ENCODE measurements at places on chromosomes 16 and 17.

- no peak for DNase-seq
Measured at GRCh38 chr16:89370081-89370511, 120.3 kb downstream of the ANKRD11 start.

GRCh38 chr17:39246274-39246673, 20.5 kb upstream of the STAC2 start:
- no peak for DNase-seq

- peak; percentile 9 for DNase-seq
Measured at GRCh38 chr17:77490361-77491183, 349.8 kb downstream of the SEC14L1 start.

- DNase-seq: peak; percentile 43
Measured at GRCh38 chr17:31068291-31068690, 26.5 kb upstream of the NF1 start.

- no peak for DNase-seq
Measured at GRCh38 chr17:40511667-40512220, 10.3 kb upstream of the TNS4 start.

- peak; percentile 58 for DNase-seq
Measured at GRCh38 chr17:58084317-58084981, 1.2 kb downstream of the DYNLL2 start.

DNA sequence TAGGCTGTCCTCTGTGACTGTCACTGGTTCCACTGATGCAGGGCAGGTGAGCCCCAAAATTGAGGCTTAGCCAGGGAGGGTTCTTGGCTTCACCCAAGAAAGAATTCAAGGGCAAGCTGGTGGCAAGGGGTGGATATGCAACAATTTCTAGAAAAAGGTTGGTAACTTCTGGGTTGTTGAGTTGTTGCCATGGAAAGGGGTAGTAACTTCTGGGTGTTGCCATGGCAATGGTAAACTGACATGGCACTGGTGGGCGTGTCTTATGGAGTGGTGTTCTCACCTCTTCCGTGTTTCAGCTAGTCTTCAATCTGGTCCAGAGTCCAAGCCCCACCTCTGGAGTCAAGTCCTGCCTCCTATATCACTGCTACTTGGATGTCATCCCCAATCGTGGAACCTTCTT, 9.5 kb upstream of the GUCY2D start:
- DNase-seq: no peak

- no peak for DNase-seq
Measured at GRCh38 chr17:1168533-1169220, 11.1 kb downstream of the ABR start.

DNA sequence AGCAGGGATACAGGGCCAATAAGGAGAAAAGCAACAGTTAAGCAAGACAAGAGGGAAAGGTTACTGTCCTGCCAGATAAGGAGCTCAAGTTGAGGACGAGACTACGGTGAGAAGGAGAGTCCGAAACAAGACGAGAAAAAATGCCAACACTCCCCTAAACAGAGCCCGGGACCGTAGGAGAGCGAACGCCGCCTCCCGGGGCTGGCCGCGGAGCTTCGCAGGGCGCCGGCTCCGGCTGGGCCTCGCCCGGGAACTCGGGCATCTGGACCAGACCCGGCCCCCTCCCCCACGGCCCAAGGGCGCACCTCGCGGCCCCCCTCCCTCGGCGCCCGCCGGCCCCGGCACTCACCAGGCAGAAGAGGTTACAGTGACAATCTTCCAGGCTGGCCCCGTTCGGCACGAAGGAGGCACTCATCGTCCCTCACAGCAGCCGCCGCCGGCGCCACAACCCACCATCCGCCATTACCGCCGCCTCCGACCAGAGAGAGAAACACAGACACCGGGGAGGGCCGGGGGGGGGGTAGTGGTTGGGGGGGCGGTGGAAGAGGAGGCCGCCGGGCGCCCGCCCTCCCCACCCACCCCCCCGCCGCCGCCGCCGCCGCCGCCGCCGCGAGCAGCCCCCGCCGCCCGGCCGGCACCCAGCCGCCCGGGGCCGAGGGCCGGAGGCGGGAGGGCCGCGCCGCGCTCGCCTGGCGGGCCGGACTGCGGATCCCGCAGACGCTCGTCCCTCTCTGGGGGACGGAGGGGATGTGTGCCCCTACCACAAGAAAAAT, at the start of gene MED13:
Gene MED13, minus strand, starts transcription at position 488 of the 773 bp plus-strand sequence. Its CDS starts 73 bp downstream, at position 415.
- peak; percentile 55 for DNase-seq

- peak; percentile 42 for DNase-seq
Measured at GRCh38 chr17:44557651-44558285, 484 bp downstream of the FZD2 start.

- DNase-seq: no peak
Measured at GRCh38 chr17:49670641-49671040, 7.3 kb downstream of the SPOP start.

DNA sequence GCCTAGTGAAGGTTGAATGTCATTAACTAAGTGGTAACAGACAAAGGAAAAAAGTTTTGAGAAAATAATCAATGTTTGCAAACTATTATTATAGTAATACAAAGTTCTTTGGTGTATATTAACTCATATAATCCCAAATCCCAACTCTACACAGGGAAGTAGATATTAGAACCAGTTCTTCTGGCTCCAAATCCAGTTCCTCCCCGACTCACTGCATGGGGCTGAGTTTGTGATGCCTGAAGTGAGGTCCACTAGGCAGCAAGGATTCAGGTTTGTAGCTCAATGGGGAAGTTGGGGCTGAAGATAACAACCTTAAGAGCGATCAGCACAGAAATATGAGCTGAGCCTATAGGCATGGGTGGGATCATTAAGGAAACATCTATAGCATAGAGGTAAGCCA, 5.6 kb upstream of the SYNRG start:
- no peak for DNase-seq

DNA sequence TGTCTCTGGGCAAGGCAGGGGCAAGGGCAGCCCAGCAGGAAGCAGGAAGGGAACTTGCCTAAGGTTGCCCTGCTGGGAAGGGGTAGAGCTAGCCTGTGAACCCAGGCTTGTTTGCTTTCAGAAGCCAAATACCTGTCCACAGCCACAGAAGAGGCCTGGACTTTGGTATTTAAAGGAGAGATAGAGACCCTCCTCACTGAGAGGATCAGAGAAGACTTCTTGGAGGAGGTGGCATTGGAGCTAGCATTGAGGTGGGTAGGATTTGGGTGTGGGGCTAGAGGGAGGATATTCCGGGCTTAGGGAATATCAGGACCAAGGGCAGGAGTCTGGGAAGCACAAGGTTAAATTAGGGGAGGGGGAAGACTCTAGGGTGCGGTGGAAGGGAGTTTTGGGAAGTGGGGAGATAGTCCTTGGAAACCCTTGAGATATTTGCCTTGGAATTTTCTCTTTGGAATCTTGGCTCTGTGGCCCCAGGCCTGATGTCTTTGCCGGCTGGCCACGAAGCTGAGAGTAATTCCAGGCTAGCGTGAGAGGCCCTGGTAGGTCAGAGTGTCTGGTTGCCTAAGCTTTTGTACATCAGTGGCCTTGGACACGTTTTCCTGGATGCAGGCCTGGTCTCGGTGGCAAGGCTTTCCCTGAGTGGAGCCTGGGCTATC, 13.1 kb upstream of the ETV4 start:
- DNase-seq: no peak

- DNase-seq: no peak
Measured at GRCh38 chr16:15426796-15427195, 7.6 kb upstream of the BMERB1 start.

Data from activated naive CD4-positive, alpha-beta T cell treated with anti-CD3 and anti-CD28 coated beads, Interleukin-2, amount 50 U/mL, for 16 hours (primary cell).